ENCODE measurements at places on chromosomes 12 and 14.

- DNase-seq = no peak
These were observed 219.7 kb downstream of the ZFP36L1 start for GRCh38 chr14:68573126-68573525.

GRCh38 chr14:97902630-97903029 is 1105.4 kb downstream of the VRK1 start:
- DNase-seq = no peak

DNA sequence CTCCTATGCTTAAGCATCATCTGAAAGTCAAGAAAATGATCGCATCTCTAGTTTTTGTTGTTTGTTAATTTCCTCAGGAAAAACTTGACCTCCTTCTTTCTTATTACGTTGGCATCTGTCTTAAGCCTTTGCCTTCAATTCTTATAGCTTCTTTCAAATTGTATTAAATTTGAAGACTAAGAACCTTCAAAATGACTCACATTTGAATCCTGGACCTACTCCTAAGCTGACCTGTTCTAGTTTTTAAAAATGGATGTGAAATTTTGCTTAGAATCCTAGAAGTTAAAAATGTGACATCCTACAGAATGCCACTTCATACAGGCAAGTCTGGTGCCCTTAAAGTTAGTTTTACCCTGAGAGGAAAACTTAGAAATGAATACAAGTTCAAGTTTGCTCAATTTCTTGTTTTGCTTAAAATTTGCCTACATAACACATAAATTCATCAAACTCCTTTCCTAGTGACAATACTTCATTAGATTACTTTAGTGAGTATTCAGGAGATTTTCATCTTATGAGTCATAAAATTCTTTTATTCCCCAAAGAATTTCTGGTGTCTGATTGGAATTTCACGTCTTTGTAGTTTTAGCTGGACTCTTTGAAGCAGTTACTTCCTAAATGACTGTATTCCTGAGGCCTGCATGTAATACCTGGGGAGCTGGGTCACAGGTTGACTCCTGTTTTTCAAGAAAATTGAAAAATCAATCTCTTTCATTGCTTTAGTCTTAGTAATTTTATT is 152.3 kb downstream of the MSRB3 start:
- no peak for DNase-seq

GRCh38 chr12:110039085-110039807 is 9.1 kb downstream of the C12orf76 start:
- no peak for DNase-seq

DNA sequence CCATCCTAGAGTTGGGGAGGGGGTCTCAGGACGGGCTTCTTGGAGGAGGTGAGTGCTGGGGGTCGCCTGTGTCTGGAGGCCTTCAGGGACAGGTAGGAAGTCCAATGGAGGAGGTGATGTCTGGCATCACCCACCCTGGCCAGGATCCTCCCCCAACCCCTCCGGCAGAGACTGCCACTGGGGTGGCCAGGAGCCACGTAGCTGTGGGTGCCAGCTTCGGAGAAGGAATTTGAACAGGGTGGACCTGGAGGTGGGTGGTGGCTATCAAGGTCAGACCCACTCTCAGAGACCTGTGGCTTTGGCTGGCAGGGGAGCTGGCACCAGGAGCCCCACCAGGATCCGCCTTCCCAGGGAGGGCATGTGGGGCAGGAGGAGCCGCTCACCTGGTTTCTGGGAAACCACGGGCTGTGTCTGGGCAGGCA is 9.1 kb downstream of the CEP170B start:
- no peak for DNase-seq

GRCh38 chr12:84689638-84690037 is 223.0 kb downstream of the SLC6A15 start:
- no peak for DNase-seq

- DNase-seq = no peak
These were observed 95.6 kb downstream of the BCL11B start for GRCh38 chr14:99176156-99176945.

DNA sequence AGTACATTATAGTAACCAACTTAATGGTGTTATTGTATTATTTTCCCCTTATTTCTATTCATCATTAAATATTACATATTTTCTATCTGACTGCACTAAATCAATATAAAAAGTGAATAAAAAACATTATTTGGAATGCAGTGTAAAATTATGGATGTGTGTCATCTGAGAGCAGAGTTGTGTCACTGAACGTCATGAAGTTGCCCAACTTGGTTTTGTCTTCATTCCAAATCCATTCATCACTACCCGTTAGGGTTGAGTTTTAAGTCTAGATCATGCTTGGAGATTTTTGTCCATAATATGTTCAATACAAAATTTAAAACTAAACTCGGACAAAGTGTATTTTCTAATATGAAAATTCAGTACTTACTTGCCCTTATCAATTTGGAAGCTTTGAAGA is 16.1 kb downstream of the KLRF1 start:
- no peak for DNase-seq

GRCh38 chr12:52122540-52122871 is 43.0 kb downstream of the SMIM41 start:
- DNase-seq = no peak

- DNase-seq = no peak
These were observed 511.8 kb upstream of the FOXG1 start for GRCh38 chr14:28254768-28255167.

DNA sequence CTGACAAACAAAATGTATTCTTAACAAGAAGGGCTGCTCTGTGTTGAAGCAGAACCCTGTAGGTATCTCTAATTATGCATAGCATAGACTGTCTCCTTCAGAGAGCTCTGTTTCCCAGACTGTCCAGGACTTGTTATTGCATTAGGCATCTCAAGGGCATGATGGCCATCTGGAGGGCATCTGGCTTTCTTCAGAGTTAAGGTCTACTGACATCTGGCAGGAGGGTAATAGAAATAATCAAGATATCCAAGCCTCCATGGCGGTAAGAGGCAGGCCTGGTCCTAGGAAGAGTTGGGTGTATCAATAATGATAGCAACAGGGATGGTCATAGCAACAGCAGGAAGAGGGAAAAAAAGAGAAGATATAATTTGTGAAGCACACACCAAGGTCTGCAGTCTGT is 161.2 kb downstream of the TTC8 start:
- no peak for DNase-seq

GRCh38 chr14:64877846-64878245 is 1.9 kb downstream of the SPTB start:
- no peak for DNase-seq

GRCh38 chr14:104545151-104545941 is 34.2 kb upstream of the C14orf180 start:
- DNase-seq = no peak

Measured in stimulated activated CD8-positive, alpha-beta memory T cell treated with anti-CD3 and anti-CD28 coated beads, Interleukin-2, amount 100 ng/mL, for 48 hours (primary cell).